Stimulated activated CD4-positive, alpha-beta T cell treated with anti-CD3 and anti-CD28 coated beads, TNF-alpha, amount 100 ng/mL, for 1 hour (primary cell): ENCODE measurements at places on chromosomes 6 and 20.

DNA sequence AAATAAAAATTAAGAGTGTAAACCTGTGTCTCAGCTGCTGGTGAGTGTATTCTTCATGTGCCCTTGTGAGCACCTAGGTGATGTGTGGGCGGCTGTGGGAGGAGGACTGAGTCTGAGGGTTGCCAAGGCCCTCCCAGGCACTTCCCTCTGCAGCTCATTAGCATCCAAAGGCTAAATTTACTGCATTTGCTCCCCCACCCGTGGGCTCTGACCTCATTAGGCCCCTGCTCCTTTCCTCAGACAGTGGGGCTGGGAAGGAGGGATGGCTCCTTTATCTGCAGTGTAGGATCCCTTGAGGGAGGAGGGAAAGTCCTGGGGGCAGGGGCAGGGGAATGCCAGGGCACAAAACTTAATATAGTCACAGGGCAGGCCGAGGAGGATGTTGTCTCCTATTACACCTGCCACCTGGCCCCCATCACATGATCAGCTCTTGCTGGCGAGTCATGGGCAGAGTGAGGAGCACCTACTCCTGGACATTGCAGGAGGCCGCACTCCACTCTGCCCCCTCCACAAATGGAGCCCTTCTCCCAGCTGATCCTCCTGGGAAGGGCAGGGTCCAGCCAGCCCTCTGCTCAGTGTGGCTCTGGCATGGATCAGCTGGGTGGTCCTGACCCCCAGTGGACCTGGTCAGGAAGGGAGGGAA is 133.2 kb downstream of the MRPL14 start:
- DNase-seq = no peak

GRCh38 chr6:158752613-158753012 is 66.6 kb downstream of the EZR start:
- no peak for DNase-seq

GRCh38 chr6:149895048-149895590 is 2.8 kb downstream of the RAET1E start:
- DNase-seq = no peak

DNA sequence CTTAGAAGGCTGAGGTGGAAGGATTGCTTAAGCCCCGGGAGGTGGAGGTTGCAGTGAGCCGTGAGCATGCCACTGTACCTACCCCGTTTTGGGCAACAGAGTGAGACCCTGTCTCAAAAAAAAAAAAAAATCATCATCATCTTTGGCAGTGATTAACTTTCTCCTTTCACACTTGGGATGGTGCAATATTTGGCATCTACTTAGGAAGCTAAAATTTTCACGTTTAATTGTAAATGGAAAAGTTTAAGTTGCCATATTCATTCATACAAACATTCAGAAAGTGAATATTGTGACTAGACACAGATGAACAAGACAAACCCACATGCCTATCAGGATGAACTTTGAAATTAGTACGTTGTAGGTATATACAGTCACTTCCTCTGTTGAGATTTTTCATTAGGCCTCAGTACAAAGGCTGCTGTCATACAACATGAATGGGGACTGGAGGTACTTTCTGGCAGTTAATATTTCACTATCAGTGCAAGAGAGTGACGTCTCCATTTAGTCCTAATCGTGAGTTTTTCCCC is 10.3 kb downstream of the TOP1 start:
- no peak for DNase-seq

GRCh38 chr6:129287231-129288177 is 404.6 kb downstream of the LAMA2 start:
- DNase-seq = no peak

DNA sequence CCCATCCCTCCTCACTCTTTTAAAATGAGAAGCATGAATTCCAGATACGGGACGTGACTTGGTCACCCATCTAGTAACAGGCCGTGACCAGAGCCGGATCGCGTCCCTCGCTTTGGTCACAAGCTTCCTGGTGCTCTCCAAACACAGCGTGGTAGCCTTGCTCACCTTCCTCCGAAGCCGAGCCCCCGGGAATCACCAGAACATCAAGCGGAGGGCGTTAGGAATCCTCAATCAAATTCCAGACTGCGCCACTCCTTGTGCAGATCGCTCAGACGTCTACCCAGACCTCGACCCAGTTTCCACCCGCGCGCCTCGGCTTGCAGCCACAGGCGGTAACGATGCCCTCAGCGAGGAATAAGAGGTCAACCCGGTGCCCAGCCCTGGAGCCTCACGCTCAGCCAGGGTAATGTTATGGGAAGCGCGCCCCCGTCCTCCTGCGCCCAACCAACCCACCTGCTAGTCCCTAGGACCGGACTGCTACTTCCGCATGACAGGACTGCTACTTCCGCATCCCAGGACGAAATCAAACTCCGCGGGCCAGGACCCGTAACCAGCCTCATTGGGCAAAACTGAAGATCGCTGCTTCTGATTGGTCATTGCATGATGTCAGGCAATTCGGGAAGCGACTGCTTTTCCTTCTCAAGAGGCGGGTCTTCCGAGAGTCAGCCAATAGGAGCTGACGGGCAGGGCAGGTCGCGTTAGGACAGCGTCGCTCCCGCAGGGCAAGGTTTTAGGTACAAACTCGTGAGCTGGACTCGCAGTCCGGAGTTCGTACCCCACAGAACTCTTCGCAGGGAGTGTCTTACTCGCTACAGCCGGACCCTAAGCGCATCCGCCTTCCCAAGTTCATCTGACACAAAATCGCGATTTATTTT is at the start of gene MTFR2:
Gene MTFR2, minus strand, starts transcription at position 501 of the 875 bp plus-strand sequence. CDS start 1,212 bp downstream, outside the sequence.
- peak; percentile 67 for DNase-seq

DNA sequence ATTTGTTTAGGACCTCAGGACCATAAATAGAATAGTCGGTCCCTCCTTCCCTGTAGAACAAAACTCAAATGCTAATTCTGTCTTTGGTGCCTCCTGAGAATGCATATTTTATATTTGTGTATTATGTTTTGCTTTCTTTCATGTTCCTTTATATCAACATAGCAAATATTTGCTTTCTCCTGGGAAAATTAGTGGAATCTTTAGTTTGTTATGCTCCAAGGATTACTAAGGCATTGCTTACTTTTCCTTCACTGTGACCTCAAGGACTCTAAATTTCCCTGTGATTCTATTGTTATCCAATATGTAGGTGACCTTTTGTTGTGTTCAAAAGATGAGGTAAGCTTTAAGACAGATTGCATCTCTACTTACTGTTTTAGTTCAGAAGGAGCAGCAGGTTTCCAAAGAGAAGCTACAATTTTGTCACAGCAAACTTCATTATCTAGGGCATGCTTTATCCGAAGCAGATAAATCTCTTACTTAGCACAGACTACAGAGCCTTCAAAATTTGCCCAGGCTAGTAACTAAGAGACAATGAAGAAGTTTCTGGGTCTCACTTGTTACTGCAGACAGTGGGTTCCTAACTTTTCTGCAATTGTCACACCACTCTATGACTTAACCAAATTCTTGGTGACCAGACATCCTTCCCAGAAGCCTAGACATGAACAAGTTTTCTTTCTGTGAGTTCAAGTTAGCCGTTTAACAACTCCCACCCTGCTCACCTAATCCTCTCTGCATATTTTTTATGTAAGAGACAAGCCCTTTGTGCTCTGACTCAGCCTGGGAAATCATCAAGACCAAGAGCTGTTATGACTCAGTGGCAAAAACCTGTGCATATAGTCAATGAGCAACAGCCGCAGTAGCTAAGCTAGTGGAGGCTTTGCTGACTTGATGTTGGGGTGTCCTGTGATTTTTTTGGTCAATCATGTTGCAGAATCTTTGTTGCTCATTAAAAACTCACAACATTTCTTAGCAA is 378.8 kb downstream of the QKI start:
- DNase-seq = no peak

DNA sequence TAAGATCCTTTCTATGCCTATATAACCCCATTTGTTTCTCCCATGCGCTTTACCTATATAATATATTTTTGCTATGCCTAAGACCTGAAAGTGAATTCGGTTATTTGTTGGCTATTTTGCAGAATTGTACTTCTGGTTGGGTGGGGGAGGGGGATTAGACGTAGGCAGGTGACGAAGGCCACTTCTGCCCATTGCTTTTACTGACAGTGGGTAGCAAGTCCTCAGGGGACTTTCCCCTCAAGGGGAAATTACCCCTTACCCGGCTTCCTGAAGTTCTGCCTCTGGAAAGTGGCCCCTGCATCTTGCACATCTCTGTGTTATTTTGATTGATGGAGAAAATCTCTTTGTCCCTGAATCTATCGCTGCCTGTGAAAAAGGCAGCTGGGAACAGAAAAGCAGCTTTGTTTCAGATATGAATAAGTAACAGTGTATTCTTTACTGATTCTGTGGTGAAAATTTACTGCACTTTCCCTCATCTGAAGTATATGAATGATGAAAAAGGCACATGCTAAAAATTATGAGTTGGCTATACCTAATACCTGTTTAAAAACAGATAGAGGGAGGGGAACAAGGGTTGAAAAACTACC is 133.9 kb downstream of the UTRN start:
- DNase-seq = no peak

DNA sequence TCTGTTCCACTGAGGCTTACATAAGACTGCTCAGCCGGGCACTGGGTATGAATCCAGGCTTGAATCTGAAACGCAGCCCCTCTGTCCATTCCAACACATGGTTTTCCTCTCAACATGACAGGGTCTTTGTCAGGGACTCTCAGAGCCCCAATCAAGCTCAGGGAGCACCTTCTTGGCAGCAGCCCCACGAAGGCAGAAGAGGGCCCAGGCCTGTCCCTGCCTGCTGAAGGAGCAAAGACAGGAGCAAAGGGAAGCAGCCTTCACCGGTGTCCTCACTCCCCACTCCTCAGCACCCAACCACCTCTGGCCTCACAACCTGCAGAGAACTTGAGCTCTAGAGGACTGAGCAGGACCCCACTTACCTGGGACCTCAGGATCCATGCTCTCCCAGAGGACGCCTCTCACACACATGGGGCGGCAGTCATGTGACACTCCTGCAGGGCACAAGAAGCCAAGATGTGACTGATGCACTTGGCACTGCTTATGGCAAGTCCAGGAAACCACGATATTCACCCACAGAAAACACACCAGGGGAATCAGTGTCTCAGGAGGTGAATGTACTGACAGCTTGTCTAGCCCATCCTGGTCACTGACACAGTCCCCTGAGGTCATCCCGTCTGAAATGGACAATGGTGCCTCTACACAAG is 4.3 kb downstream of the SNHG17 start:
- DNase-seq = no peak

DNA sequence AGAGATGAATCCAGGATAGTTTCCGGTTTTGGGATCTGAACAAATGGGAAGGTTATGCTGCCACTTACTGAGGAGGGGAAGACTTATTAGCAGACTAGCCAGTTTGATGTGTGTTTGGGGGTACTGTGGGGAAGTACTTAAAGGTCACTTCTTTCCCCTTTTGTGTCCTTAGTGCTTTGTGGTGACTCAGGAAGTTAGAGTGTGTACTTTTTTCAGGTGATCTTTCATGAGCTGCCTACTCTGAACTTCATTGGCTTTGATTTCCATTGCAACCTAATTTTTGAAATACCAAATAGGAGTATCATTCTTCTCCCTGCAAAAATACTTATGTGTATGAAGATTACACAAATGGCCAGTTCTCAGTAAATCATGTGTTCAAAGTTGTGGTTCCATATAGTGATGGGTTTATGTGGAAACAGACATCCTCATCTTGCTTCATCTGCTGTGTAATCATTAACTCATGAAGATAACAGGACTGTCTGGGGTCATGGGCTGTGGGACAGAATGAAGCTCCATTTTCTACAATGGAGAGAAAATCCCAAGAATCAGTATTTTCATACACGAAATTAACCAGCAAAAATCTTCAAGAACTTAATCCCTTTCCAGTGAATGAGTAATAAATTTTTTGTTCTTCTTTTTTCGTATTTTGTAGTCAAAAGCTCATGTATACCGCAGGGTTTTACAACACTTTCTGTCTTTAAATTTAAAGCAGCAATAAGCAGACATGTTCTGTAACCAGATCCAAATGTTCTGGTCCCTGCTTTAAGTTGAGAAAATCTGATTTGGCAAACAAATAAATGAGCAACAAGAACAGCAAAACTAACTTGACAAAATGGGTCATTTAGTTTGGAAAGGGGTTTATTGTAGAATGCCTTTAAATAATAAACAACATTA is 272.2 kb upstream of the FLRT3 start:
- DNase-seq = no peak

DNA sequence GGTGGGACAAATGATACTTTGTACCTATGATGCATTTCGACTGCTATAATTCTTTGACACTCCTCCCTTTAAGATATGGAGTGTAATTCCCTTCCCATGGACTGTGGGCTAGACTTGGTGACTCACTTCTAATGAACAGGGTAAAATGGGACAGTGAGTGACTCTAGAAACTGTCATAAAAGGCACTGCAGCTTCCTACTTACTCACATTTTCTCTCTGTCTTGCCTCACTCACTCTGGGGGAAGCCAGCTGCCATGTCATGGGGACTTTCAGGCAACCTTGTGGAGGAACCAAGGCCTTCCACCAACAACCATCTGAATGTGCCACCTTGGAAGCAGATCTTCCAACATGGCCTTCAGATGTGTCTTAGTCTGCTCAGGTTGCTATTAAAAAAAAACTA is 12.9 kb upstream of the GFOD1 start:
- no peak for DNase-seq

DNA sequence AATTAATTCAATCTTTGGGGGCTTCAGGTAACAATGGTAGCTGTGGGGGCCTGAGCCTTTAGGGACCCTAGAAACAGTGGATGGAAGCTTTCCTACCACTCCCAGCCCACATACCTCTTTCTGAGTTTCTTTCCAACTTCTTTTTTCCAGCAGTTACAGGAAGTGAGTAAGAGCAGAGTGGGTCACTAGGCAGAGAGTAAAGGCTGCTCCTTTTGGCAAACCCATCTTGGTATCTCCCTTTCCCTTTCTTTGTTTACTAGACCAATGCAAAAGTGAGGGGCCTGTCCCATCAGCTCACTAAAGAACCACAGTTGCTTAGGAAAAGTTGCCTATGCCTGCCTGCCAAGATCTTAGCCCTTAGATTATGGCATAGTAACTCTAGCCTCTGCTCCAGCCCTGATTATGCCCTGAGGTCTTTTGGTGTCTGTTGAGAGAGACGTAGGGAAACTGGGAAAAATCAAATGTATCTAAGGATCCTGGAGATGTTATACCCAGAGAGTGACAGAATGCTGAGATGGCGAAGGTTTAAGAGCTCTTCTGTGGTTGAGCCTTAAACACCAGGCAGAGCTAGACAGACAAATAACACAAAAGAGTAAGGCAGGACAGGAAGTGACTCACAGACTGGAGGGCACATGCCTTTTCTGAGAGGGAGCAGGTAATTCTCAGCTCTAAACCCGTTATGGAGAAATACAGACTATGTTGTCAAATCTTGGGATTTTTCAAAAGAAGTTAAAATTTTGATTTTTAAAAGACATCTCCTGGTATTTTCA is 31.3 kb downstream of the TRMT6 start:
- no peak for DNase-seq

DNA sequence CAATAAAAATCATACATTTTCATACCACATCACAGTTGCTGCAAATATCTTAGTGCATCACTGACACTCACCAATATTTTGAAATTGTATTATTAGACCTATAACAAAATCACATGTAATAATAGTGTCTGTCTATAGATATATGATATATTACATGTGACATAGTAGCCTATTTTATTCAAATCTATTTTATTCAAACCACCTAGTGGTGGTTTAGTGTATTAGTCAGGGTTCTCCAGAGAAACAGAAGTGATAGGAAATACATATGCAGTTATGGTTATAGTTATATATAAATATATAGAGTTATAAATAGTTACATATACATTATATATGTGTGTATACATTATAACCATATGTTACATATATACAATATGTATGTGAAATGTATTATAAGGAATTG is 366.5 kb upstream of the ARID1B start:
- no peak for DNase-seq

GRCh38 chr6:158803733-158804143 is 15.4 kb downstream of the EZR start:
- no peak for DNase-seq

- DNase-seq = no peak
Observed at GRCh38 chr20:43058077-43058476, 131.6 kb downstream of the PTPRT start.
